ENCODE measurements at places on chromosomes 3 and 15. TPM values are rescaled to one million over a fixed set of nuclear protein-coding genes. Genes with fewer than 3 reads are reported as not detected.

ACSBG1 gene
- total RNA-seq, result not detected

ALG1L2 gene
- total RNA-seq, result 2.0 TPM

DNA sequence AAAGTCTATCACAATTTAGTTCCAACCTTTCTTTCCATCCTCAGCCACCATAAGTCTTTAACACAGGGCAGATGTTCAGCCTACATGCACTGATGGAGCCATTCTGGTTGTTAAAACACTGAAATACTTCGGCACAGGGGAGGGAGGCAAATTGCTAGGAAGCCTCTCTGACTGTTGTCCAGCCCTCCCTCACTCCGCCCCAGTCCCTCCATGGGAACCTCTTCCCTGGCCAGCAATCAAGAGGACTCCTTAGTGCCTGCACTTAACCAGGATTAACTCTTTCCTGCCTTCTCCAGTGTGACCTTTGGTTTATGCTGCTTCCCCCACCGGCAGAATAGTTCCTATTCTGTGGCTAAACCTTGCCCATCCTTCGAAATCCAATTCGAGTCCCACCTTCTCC is 47.0 kb upstream of the USP3 start:
- no peak for DNase-seq

DNA sequence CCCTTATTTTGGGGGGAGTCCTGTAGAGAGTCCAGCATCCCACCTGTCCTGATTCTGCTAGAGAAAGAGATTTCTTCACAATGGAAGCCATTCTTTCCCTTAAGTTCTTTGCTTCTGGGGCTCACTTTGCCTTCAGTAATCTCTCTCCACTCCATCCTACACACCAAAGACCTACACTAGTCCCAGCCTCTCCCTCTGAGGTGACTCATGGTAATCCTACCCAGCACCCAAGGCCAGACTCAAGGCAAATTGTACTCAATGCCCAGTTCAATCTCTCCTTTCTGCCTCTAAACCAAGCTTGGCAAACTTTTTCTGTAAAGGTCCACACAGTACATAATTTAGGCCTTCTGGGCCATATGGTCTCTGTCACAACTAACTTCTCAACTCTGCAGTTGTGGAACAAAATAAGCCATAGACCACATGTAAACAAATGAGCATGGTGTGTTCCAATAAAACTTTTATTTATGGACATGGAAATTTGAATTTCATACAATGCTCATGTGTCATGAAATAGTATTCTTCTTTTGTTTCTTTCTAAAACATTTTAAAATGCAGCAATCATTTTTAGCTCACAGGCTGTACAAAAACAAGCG is 72.5 kb downstream of the MRPL46 start:
- no peak for DNase-seq

CASR gene
- total RNA-seq, result not detected

SLC28A2 gene
- total RNA-seq, result not detected

ADIPOQ gene
- total RNA-seq, result not detected

GRCh38 chr3:13165576-13165975 is 92.3 kb upstream of the IQSEC1 start:
- no peak for DNase-seq

GRCh38 chr3:184874709-184875644 is 63.0 kb downstream of the VPS8 start:
- no peak for DNase-seq

DNA sequence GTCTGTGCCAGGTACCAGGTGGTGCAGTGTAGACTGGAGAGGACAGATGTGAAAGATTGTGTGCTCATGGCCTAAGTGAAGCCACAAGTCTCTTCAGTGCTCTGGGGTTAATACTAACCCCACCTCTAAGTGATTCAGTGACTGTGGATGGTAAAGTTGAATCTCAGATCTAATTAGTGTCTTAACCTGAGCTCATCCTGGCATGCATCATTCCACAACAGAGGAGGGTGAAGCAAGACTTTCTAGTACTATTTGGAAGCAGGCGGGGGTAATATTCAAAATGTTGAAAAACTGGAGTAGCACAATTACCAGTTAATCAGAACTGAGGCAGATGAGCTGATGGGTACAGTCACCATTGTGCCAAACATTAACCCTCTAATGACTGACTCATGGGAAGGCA is 2.8 kb upstream of the MESD start:
- no peak for DNase-seq

Data from naive thymus-derived CD4-positive, alpha-beta T cell (primary cell).